ENCODE measurements at places on chromosomes 2 and 18. TPM values are rescaled to one million over a fixed set of nuclear protein-coding genes. Genes with fewer than 3 reads are reported as not detected.

GRCh38 chr2:41872646-41873045, 175.2 kb upstream of the PKDCC start:
- H3K36me3 ChIP-seq, result no peaks in the 10 kb centered on the region
- peaks cover 17% of the 10 kb centered on the region for H3K4me1 ChIP-seq
- no peak overlapping the region for H3K27ac ChIP-seq
- DNase-seq, result peak; percentile 37

GRCh38 chr2:160826496-160826895, 332.9 kb upstream of the RBMS1 start:
- no peaks in the 10 kb centered on the region for H3K4me1 ChIP-seq
- no peak for DNase-seq
- H3K27ac ChIP-seq, result no peak overlapping the region
- H3K36me3 ChIP-seq, result no peaks in the 10 kb centered on the region
- no peaks in the 10 kb centered on the region for H3K27me3 ChIP-seq

DNA sequence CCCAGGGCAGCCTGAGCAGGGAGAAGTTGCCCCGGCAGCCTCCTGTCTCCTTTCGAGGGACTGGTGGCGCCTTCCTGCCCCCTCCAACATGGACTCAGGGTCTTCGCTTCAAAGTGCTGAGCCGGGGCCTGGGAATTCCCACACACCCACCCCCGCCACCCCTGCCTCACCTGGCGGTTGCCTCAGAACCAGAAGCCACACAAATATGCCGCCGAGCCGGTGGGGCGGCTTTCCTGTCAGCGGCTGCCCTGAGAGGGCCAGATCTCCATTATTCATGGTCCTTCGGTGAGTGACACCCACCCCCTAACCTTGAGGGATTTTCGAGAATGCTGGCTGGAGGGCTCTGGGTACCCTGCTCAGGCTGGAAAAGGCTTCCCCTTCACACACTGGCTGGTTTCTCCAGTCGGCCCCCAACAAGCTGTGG, 71.7 kb downstream of the SMAD7 start:
- H3K4me1 ChIP-seq, result peaks cover 4% of the 10 kb centered on the region
- H3K36me3 ChIP-seq, result no peaks in the 10 kb centered on the region
- no peaks in the 10 kb centered on the region for H3K27me3 ChIP-seq
- DNase-seq, result no peak
- no peak overlapping the region for H3K4me3 ChIP-seq
- no peak overlapping the region for H3K27ac ChIP-seq

GRCh38 chr2:104572834-104573233, 281.1 kb upstream of the POU3F3 start:
- no peak overlapping the region for H3K27ac ChIP-seq
- H3K4me1 ChIP-seq, result no peaks in the 10 kb centered on the region
- H3K36me3 ChIP-seq, result no peaks in the 10 kb centered on the region

GRCh38 chr2:231891514-231891905, 34.7 kb downstream of the NPPC start:
- DNase-seq, result no peak
- H3K4me1 ChIP-seq, result no peaks in the 10 kb centered on the region

DNA sequence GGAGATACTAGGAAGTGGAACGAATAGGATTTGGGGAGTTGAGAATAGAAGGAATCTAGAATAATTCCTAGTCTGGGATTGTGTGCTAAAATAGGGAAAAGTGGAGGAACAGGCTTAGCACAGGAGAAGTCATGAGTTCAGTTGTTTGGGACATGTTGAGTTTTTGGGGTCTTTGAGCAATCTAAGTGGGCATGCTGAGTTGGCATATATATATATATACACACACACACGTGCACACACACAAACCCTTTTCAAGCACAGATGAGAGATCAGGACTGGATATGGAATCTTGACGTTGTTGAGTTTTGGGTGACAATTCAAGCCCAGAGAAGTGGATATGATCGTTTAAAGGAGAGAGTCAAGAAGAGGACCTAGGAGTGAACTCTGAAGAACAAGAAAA, 168.2 kb upstream of the CHST9 start:
- H3K36me3 ChIP-seq, result no peaks in the 10 kb centered on the region
- H3K4me1 ChIP-seq, result no peaks in the 10 kb centered on the region
- H3K27me3 ChIP-seq, result no peaks in the 10 kb centered on the region
- H3K4me3 ChIP-seq, result no peak overlapping the region
- no peak for DNase-seq
- no peak overlapping the region for H3K27ac ChIP-seq

DNA sequence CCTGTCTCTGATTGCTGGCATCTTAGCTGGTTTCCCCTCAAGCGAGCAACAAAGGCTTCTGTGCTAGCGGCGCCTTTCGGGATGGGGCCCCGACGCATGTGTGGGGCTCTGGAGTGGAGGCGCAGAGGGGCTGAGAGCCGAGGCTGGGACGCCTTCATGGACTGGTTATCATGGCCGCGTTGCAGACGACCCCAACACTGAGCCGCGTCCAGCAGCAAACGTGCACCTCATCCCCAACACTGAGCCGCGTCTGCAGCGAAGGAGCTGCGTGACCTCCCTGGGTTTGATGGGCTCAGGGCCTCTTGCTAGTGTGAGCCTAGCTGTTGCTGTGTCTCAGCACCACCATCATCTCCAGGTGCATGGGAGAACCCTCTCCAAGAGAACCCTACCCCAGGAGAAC, 123.7 kb upstream of the CTDP1 start:
- no peak for DNase-seq
- peaks cover 15% of the 10 kb centered on the region for H3K27me3 ChIP-seq
- no peak overlapping the region for H3K4me3 ChIP-seq
- H3K27ac ChIP-seq, result no peak overlapping the region
- H3K36me3 ChIP-seq, result no peaks in the 10 kb centered on the region

DNA sequence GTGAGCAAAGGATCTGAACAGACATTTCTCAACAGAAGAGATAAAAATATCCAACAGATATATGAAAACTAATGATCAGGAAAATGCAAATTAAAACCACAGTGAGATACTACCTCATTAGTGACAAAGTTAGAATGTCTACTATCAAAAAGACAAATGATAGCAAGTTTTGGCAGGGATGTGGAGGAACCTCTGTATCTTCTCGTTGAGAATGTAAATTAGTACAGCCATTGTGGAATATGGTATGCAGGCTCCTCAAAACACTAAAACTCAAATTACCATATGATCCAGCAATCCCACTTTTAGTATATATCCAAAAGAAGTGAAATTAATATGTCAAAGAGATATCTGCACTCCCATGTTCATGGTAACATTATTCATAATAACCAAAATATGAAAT, 427.1 kb downstream of the LRRTM4 start:
- no peaks in the 10 kb centered on the region for H3K36me3 ChIP-seq
- DNase-seq, result no peak
- H3K27ac ChIP-seq, result no peak overlapping the region

- no peak for DNase-seq
- H3K27ac ChIP-seq, result no peak overlapping the region
- no peaks in the 10 kb centered on the region for H3K27me3 ChIP-seq
- 0 out of 2 replicates have a peak, but pooled peaks cover 3% of the 10 kb centered on the region for H3K36me3 ChIP-seq
These were observed 122.1 kb downstream of the PKP4 start for GRCh38 chr2:158578703-158579330.

GRCh38 chr18:31789409-31789808, 28.7 kb upstream of the SLC25A52 start:
- H3K4me1 ChIP-seq, result no peaks in the 10 kb centered on the region
- H3K36me3 ChIP-seq, result no peaks in the 10 kb centered on the region
- H3K27ac ChIP-seq, result no peak overlapping the region
- no peaks in the 10 kb centered on the region for H3K27me3 ChIP-seq
- H3K4me3 ChIP-seq, result no peak overlapping the region
- no peak for DNase-seq

KCNE4 gene
- total RNA-seq, result 8.3 TPM

IL1R2 gene
- total RNA-seq, result not detected

CAPN14 gene
- under 0.01 TPM for total RNA-seq

CCBE1 gene
- total RNA-seq, result 93.9 TPM

Data from IMR-90 (cell line).